ENCODE measurements at places on chromosomes 16 and 17.

GRCh38 chr16:70158261-70158939, 15.2 kb upstream of the CLEC18C start:
- DNase-seq, result no peak

DNA sequence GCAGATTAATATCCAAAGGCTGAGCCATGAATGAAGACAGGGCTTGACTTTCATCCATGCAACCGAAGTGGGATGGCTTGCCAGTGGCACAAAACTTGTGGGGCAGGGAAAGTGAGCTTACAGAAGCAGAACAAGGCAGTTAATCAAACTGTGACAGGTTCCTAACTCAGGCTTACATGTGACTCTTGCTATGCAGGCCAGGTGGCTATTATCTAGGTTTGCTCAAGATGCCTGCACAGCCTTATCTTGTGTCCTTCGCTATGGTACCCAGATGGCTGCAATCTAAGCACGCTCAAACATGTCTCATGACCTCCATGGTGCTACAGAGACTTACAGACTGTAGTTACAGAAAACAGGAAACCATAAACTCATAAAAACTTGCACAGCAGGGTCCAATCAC, 8.6 kb upstream of the DNAH9 start:
- DNase-seq, result no peak

GRCh38 chr16:6482696-6483468, 849.8 kb upstream of the RBFOX1 start:
- no peak for DNase-seq

DNA sequence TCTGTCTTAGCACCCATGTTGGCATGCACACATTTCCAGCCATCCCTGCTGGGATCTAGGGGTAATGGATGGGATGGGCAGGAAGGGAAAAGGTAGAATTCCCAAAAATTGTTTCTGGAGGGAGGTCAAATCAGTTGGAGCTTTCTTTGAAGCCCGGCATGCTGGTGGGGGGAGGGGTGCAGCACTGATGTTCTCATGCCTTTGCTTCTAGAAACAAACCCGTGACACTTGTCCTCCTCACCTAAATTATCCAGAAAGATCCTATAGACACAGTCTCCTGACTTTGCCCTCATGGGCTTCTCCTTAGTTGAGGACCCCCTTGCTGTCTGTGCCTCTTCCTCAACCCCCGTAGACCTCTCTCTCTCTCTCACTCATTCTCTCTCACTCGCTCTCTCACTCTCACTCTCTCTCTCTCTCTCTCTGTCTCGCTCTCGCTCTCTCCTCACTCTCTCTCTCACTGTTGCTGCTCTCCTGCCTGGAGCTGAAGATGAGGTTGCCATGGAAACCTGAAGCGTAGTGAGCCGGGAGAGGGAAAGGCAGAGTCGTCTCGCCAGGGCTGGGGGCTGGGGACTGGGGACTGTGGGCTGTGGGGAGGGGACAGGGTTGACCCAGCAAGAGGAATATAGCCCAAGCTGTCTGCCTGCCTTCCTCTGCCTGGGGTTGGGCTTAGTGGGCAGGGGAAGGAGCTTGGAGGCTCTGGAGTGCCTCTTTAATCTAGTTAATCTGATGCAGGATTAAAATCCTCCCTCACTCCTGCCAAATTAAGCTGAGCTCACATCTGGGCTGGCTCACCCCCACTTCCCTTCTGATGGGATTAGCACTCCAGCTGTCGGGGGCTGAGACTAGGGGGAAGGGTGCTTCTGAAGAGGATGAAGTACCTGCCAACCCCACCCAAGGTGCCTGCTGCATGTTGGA, 16.1 kb downstream of the LASP1 start:
- DNase-seq, result no peak
